DMS79 (cell line): ENCODE measurements at places on chromosomes 12 and 14.
A peak's percentile ranks its signal among the peaks of the same experiment; 100 is the strongest.

DNA sequence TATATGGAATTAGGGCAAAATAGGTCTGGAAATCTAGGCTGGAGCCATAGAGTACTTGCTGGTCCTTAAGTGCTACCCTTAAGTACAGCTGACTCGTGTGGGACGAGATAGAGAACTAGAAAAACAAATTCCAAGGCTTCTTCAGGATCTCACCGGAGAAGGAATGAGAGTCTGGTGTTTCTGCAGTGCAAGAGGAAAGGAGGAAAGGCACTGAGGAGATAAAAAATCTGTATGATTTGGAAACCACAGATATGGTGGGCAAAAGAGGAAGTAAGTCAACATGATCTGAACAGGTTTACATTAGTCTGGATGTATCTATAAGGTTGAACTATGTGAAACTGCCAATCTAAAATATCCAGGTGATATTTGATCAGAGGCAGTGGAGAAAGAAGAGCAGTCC, 134.4 kb upstream of the SOX5 start:
- no peak for DNase-seq

DNA sequence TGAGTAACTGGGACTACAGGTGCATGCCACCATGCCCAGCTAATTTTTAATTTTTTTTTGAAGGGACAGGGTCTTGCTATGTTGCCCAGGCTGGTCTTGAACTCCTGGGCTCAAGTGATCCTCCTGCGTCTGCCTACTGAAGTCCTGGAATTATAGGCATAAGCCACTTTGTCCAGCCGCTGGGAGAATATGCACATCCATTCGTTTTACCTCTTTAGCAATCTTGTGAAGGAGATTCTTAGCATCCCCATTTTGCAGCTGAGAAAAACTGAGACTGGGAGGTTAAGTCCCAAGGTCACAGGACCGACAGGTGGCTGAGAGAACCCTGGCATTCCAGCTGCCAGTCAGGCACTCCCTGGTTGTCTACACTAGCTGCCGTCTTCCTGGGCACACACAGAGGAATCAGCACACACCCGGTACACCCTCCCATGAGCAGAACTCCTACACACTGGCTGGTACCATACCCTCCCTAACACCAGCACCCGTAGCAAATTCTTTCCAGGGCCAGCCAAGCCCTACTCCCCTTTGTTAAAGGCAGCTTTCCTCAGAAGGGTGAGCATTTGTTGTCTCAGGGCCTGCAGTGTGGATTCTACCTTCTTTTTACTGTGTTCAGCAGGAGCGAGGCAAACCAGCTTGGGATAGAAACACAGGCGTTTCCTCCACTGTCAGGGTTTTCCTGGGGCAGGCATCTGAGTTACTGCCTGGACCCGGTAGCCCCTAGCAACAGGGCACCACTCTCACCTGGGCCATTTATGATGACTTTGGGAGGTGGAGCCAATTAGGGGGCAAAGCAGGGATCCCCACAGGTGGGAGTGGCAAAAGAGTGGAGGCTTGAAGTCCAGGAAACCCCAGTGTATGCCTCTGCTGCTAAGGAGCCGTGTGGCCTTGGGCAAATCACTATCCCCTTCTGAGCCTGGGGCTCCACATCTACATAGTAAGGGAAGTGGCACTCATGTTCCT, 70.2 kb downstream of the IRF2BPL start:
- DNase-seq = peak; percentile 58

- DNase-seq = no peak
These were observed 3.0 kb downstream of the PAWR start for GRCh38 chr12:79687711-79688260.

- no peak for DNase-seq
These were observed 181.3 kb upstream of the FKBP4 start for GRCh38 chr12:2613326-2614073.

DNA sequence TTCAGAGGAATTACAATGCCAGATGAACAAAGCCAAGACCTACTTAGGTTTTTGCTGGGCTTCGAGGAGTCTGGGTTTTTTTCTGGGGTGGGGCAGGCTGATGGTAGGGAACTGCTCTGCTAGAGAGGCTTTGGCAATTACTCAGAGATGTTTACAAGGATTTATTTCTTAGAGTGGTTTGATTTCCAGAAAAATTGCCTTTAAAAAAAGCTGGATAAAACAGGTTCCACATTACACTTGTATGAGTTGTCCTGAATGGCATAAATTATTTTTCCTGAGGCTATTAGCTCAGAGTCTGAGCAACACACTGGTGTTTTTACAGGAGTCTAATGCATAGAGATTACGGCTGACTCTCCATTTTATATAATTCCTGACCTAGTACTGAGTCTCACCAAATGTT, 118.5 kb upstream of the FRMD6 start:
- peak; percentile 61 for DNase-seq

DNA sequence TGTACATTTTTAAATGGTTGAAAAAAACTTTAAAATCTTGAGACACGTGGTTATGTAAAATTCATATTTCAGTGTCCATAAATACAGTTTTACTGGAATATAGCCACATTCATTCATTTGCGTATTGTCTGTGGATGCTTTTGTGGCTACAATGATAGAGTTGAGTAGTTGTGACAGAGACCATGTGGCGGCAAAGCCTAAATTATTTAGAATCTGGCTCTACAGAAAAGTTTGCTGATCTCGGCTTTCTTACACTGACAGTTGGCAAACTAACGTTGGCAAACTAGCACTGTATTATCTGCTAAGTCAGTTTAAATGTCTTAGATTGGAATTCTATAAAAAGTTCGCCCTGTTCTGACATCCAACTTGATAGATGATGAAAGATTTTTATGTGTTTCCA, 2.4 kb downstream of the UNC119B start:
- DNase-seq = no peak

DNA sequence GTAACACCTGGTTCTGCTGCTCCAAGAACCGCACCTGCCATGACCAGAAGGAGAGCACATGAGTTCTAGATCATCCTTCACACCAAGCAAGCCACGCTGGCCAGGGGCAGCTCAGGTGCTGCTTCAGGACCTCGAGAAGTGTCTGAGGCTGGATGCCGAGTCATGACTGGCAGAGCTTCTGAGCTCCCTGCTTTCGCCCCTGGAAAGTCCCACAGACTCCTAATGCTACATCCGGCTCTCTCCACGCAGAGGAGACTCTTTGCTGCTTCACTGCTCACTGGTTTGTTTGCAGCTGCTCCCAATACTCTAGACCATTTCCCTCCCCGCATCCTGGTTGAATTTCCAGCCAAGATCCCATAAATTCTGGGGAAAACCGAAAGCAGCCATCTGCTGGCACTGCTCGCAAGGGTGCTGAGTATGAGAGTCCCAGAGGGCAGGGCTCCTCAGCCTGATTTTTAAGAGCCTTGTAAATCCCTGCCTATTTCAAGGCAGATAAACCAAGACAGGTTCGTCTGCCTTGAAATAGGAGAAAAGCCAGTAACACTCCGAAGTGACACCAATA, 1.4 kb downstream of the KRT2 start:
- DNase-seq = no peak

- no peak for DNase-seq
These were observed 28.1 kb downstream of the APOBEC1 start for GRCh38 chr12:7637615-7638014.
